Activated T-cell treated with anti-CD3 and anti-CD28 coated beads, Interleukin-2, amount 50 U/mL, for 24 hours (primary cell): ENCODE measurements at places on chromosomes 3 and 15.

- no peaks in the 10 kb centered on the region for H3K27me3 ChIP-seq
- no peak overlapping the region for H3K27ac ChIP-seq
- no peaks in the 10 kb centered on the region for H3K36me3 ChIP-seq
- H3K4me3 ChIP-seq, result no peak overlapping the region
- no peak for DNase-seq
- H3K4me1 ChIP-seq, result no peaks in the 10 kb centered on the region
Measured at GRCh38 chr3:25412269-25412668, 15.8 kb upstream of the RARB start.

DNA sequence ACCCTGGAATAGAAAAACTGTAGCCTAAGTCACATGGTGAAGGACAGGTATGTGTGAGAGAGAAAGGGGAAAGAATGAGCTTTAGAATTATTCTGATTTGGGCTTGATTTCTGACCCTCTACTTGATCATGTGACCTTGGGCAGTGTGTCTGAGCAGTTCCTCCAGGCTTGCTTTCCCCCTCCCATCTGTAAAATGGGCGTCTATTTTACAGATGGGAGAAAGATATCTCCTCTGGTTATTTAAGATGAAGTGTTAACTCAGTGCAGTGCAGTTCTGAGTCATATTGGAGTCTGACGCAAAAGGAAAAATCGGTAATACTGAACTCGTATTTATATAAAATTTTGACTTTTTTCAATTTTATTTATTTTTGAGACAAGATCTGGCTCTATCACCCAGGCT lies 38.1 kb upstream of the LMOD3 start:
- peak overlapping the region; percentile 31 for H3K4me3 ChIP-seq
- peaks cover 15% of the 10 kb centered on the region for H3K4me1 ChIP-seq
- H3K27me3 ChIP-seq, result peaks cover 2% of the 10 kb centered on the region

GRCh38 chr3:119352034-119352609 lies 57.9 kb downstream of the ARHGAP31 start:
- peak overlapping the region; percentile 55 for H3K27ac ChIP-seq
- H3K36me3 ChIP-seq, result no peaks in the 10 kb centered on the region
- H3K27me3 ChIP-seq, result no peaks in the 10 kb centered on the region
- no peak overlapping the region for H3K4me3 ChIP-seq
- H3K4me1 ChIP-seq, result peaks cover 35% of the 10 kb centered on the region
- peak; percentile 58 for DNase-seq

DNA sequence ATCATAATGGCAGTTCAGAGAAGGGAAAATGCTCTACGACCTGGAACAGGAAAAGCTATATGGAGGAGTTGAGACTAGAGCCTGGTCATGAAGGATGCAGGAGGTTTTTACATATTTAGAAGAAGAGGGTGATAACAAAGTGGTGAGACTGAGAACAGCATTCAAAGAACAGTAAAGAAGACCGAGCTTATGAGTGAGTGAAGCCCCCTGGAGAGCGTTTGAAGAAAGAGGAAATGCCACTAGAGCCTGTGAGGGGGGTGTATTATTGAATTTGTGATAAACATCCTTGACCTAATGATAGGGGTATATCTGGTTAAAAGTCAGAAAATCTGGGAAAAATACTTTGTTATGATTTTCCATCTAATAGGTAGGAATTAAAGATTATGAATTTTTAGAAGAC lies 4.2 kb downstream of the PARP9 start:
- H3K36me3 ChIP-seq, result peaks cover 70% of the 10 kb centered on the region
- DNase-seq, result no peak
- H3K4me1 ChIP-seq, result peaks cover 43% of the 10 kb centered on the region
- H3K27me3 ChIP-seq, result no peaks in the 10 kb centered on the region
- no peak overlapping the region for H3K27ac ChIP-seq

GRCh38 chr3:171262431-171262830 lies 197.8 kb downstream of the TNIK start:
- H3K4me3 ChIP-seq, result no peak overlapping the region
- DNase-seq, result no peak
- no peaks in the 10 kb centered on the region for H3K27me3 ChIP-seq

GRCh38 chr15:55859681-55860080 lies 116.7 kb upstream of the PRTG start:
- H3K4me1 ChIP-seq, result no peaks in the 10 kb centered on the region
- no peaks in the 10 kb centered on the region for H3K27me3 ChIP-seq
- H3K4me3 ChIP-seq, result no peak overlapping the region
- DNase-seq, result no peak
- no peak overlapping the region for H3K27ac ChIP-seq

DNA sequence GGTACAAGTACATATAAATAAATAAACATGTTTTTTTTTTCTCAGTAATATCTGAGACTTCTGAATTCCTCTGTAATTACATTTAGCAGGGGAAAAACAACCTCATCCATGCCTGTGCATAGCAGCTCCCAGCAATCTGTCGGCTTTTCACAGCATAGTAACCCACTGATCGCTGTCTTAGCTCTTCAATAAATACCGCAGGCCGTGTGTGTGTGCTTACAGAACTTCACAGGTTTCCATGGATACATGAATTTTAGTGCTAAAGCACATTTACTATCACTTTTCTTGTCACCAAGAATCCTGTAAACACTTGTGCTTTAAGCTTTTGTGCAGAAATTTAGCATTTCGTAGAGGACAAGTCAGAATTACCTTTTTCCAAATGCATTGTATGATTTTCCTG lies 4.0 kb upstream of the PLAAT1 start:
- H3K4me3 ChIP-seq, result no peak overlapping the region
- peaks cover 4% of the 10 kb centered on the region for H3K4me1 ChIP-seq
- H3K27ac ChIP-seq, result no peak overlapping the region

GRCh38 chr3:53083521-53083920 lies 37.6 kb upstream of the SFMBT1 start:
- DNase-seq, result no peak
- peaks cover 4% of the 10 kb centered on the region for H3K4me1 ChIP-seq
- H3K27me3 ChIP-seq, result no peaks in the 10 kb centered on the region
- no peak overlapping the region for H3K4me3 ChIP-seq
- peak overlapping the region; percentile 4 for H3K27ac ChIP-seq

- no peaks in the 10 kb centered on the region for H3K36me3 ChIP-seq
- no peak overlapping the region for H3K4me3 ChIP-seq
- no peaks in the 10 kb centered on the region for H3K4me1 ChIP-seq
- peaks cover 50% of the 10 kb centered on the region for H3K27me3 ChIP-seq
- no peak overlapping the region for H3K27ac ChIP-seq
Measured at GRCh38 chr15:71705151-71705550, 105.2 kb upstream of the NR2E3 start.

DNA sequence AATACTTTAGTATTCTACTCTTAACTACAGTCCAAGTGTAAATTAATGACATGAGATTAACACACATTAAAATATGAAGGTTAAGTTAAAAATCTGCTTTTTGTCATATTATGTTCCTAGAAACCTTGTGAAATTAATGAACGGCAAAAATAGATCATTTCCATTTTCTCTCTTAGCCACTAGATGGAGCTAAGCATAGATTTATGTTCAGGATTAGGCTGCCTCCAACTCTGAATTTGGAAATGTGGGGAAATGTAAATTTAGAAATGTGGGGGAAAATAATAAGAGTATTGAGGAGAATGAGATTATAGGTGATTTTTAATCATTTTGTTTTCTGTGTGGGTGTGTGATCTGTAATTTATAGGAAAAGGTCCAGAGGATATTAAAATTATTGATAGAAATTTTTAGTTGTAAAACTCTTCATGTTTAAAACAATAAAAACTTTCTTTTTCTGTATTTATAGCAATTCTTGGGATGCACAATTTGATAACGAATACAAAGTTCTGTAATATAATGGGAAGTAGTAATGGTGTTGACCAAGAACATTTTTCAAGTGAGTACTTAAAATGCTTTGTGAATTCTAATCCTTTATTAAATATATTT lies 59.2 kb downstream of the TMOD3 start:
- no peaks in the 10 kb centered on the region for H3K27me3 ChIP-seq
- peaks cover 10% of the 10 kb centered on the region for H3K4me1 ChIP-seq
- DNase-seq, result no peak
- no peak overlapping the region for H3K27ac ChIP-seq

GRCh38 chr3:17979252-17979651 lies 236.8 kb upstream of the TBC1D5 start:
- H3K4me1 ChIP-seq, result no peaks in the 10 kb centered on the region
- DNase-seq, result no peak
- H3K4me3 ChIP-seq, result no peak overlapping the region
- no peaks in the 10 kb centered on the region for H3K36me3 ChIP-seq

DNA sequence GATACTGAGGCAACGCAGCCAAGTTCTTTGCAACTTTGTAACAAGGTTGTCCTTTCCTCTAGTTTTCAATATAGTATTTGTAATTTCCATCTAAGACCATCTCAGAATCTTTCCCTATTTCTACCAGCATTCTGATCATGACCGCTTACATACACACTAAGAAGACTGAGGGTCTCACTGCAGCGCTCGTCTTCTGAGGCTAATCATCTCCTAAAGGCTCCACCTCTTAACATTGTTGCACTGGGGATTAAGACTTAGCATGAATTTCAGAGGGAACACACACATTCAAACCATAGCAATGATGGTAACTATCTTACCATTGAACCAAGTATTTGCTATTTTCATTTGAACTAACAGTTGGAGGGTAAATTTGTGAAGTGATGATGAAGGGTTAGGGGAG lies 463.3 kb upstream of the CCDC54 start:
- no peaks in the 10 kb centered on the region for H3K4me1 ChIP-seq
- DNase-seq, result no peak
- H3K27ac ChIP-seq, result no peak overlapping the region
- H3K27me3 ChIP-seq, result no peaks in the 10 kb centered on the region
- no peak overlapping the region for H3K4me3 ChIP-seq
- no peaks in the 10 kb centered on the region for H3K36me3 ChIP-seq

- no peak for DNase-seq
- peaks cover 72% of the 10 kb centered on the region for H3K36me3 ChIP-seq
- no peak overlapping the region for H3K4me3 ChIP-seq
- peak overlapping the region; percentile 44 for H3K27ac ChIP-seq
Measured at GRCh38 chr15:68285259-68285980, 7.9 kb downstream of the FEM1B start.

GRCh38 chr15:59169251-59169708 lies 37.4 kb upstream of the LDHAL6B start:
- no peaks in the 10 kb centered on the region for H3K36me3 ChIP-seq
- peaks cover 5% of the 10 kb centered on the region for H3K4me1 ChIP-seq
- no peak overlapping the region for H3K4me3 ChIP-seq
- no peak for DNase-seq
- peak overlapping the region; percentile 26 for H3K27ac ChIP-seq

DNA sequence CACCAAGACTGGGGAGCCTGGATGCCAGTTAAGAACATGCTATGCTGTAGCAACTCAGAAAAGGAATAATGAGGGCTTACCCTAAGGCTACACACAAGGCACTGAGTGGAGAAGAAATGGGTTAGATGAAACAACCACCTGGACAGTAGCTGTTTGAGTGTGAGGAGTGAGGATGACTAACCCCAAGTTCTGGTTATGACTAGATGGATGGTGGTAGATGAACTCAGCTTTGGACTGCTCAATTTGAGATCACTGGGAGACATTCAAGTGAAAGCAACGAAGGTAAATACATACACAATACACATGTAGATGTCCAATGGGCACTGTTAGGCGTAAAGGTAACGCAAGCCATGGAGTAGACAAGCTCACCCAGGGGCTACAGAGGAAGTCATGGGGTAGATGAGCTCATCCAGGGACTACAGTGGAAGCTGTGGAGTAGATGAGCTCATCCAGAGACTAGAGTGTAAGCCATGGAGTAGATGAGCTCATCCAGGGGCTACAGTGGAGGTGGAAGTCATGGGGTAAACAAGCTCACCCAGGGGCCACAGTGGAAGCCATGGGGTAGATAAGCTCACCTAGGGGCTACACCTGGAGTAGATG lies 98.3 kb downstream of the ANO10 start:
- H3K36me3 ChIP-seq, result peaks cover 26% of the 10 kb centered on the region
- H3K27me3 ChIP-seq, result no peaks in the 10 kb centered on the region
- no peak for DNase-seq
- H3K27ac ChIP-seq, result no peak overlapping the region
- no peak overlapping the region for H3K4me3 ChIP-seq
- H3K4me1 ChIP-seq, result peaks cover 2% of the 10 kb centered on the region

- no peak for DNase-seq
- no peak overlapping the region for H3K27ac ChIP-seq
- H3K4me3 ChIP-seq, result no peak overlapping the region
- H3K4me1 ChIP-seq, result peaks cover 27% of the 10 kb centered on the region
Measured at GRCh38 chr3:18531662-18532061, 106.5 kb upstream of the SATB1 start.

- no peak overlapping the region for H3K27ac ChIP-seq
- no peak overlapping the region for H3K4me3 ChIP-seq
- H3K27me3 ChIP-seq, result peaks cover 17% of the 10 kb centered on the region
- H3K36me3 ChIP-seq, result no peaks in the 10 kb centered on the region
- DNase-seq, result no peak
Measured at GRCh38 chr15:95498961-95499360, 831.5 kb upstream of the NR2F2 start.

DNA sequence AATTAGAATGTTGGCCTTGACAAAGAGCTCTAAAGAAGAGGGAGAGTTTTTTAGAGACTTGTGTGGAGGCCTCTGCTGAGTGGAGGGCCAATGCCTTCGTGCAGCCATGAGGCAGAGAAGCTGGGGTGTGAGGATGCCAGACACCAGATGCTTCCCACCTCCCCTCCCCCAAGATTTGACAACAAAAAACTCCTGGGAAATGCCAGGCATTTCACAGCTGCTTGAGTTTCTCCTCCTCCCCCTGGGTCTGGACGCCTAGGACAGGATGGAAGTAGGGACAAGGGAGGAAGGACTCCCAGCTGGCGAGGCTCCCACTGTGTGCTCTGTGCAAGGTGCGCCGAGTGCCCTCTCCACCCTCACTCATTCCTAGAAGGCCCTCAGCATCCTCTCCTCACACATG lies 20.1 kb downstream of the TGM4 start:
- no peak overlapping the region for H3K4me3 ChIP-seq
- no peaks in the 10 kb centered on the region for H3K36me3 ChIP-seq
- no peaks in the 10 kb centered on the region for H3K4me1 ChIP-seq
- no peak for DNase-seq
- H3K27ac ChIP-seq, result no peak overlapping the region
- peaks cover 6% of the 10 kb centered on the region for H3K27me3 ChIP-seq

GRCh38 chr15:91496754-91497691 lies 356.5 kb upstream of the SLCO3A1 start:
- no peak overlapping the region for H3K4me3 ChIP-seq
- H3K27me3 ChIP-seq, result no peaks in the 10 kb centered on the region
- H3K27ac ChIP-seq, result no peak overlapping the region
- H3K4me1 ChIP-seq, result no peaks in the 10 kb centered on the region
- no peaks in the 10 kb centered on the region for H3K36me3 ChIP-seq
